ENCODE measurements at places on chromosomes 11 and 22. TPM values are rescaled to one million over a fixed set of nuclear protein-coding genes. Genes with fewer than 3 reads are reported as not detected.

DDTL gene
- total RNA-seq, result 2.0 TPM

OR51I2 gene
- not detected for total RNA-seq

MIAT gene
- 1.3 TPM for total RNA-seq

NRGN gene
- total RNA-seq, result 0.58 TPM

CDC42BPG gene
- total RNA-seq, result 0.15 TPM

SIK2 gene
- 16.0 TPM for total RNA-seq

SLC25A22 gene
- 16.0 TPM for total RNA-seq
